ENCODE measurements at places on chromosomes 4 and X.

GRCh38 chr4:54625391-54625790 lies 32.4 kb upstream of the KIT start:
- peak; percentile 27 for DNase-seq

DNA sequence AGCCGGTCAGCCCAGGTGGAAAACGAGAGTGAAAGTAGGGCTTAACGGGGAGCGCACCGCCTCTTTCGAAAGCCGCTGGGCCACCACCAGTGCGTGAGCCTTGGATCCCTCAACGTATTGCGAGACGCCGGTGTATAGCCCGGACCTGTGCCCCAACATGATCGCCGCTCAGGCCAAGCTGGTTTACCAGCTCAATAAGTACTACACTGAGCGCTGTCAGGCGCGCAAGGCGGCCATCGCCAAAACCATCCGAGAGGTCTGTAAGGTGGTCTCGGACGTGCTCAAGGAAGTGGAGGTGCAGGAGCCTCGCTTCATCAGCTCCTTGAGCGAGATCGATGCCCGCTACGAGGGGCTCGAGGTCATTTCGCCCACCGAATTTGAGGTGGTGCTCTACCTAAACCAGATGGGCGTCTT lies 929 bp downstream of the MAB21L2 start:
- DNase-seq = peak; percentile 58

GRCh38 chrX:106159861-106160282 lies 8.2 kb upstream of the PWWP3B start:
- no peak for DNase-seq

DNA sequence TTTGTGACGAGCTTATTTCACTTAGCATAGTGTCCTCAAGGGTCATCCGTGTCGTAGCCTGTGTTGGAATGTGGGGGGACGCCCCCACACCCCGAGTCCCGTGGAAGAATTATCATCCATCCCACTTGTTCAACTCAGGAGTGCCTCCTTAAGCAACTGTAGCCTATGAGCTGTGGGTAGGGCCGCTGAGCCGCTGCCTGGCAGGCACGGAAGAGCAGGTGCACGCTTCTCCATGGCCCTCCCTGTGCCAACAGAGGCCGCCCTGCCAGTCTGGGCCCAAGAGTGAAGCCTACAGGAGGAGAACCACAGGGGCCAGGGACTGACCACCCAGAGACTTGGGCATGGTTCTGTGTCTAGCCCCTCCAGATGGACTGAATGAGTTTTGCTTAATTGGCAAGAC lies 2.3 kb upstream of the RGS12 start:
- DNase-seq = no peak

GRCh38 chrX:72299891-72300630 lies 5.7 kb downstream of the CITED1 start:
- DNase-seq = no peak

- no peak for DNase-seq
Observed at GRCh38 chr4:90536408-90536807, 409.2 kb downstream of the CCSER1 start.

DNA sequence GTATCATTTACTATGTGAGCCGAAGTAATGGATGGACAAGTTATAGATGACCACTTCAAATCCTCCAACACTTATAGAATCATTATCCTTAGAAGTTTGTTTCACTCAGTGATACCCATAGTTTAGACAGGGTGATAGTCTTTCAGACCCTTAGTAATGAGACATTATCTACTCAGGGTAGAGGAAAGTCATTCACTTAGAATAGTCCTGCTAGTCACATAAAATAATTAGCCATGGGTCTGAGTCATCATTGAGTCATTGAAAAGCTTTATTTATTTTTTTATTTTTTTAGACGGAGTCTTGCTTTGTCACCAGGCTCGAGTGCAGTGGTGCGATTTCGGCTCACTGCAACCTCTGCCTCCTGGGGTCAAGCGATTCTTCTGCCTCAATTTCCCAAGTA lies 321.7 kb upstream of the FSTL5 start:
- DNase-seq = no peak

- peak; percentile 57 for DNase-seq
Observed at GRCh38 chrX:45434231-45434630, 233.6 kb upstream of the DIPK2B start.

- no peak for DNase-seq
Observed at GRCh38 chr4:26611372-26611771, 27.5 kb downstream of the TBC1D19 start.

DNA sequence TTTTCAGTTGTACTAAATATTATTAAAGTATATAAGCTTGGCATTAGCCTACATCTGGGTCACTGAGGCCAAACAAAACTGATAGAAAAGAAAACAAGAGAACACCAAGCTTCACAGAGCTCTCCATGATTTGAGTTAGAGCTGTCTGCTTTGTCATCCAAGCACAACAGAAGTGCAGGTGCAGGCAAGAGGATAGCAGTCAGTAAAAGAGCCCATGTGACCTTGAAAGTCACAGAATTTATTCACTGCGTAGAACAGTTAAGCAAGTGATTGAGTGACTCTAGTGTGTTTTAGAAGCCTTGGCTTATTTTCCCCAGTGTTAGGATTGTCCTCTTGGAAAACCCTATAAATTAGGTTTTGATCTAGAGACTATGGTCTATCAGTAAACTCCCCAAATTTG lies 49.4 kb upstream of the PRDM5 start:
- no peak for DNase-seq

GRCh38 chr4:53012738-53013137 lies 150.6 kb downstream of the RASL11B start:
- no peak for DNase-seq

DNA sequence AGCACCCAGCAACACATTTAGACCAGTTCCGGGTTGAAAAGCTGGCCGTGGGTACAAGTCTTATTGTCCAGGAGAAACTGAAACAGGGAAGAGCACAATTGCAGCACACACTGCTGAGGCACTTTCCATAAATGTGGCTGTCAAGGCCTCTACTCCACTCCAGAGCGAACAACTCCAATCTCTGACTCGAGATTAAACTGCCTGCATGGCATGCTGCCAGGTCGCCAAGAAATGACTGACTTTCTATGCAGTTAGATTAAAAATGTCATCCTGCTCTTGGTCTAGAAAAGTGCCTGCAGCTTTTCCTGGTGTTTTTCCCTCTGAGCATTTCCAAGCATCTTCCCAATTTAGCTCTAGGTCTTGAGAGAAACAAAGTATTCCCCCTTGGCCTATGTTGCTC lies 260.6 kb upstream of the EMCN start:
- DNase-seq = no peak

DNA sequence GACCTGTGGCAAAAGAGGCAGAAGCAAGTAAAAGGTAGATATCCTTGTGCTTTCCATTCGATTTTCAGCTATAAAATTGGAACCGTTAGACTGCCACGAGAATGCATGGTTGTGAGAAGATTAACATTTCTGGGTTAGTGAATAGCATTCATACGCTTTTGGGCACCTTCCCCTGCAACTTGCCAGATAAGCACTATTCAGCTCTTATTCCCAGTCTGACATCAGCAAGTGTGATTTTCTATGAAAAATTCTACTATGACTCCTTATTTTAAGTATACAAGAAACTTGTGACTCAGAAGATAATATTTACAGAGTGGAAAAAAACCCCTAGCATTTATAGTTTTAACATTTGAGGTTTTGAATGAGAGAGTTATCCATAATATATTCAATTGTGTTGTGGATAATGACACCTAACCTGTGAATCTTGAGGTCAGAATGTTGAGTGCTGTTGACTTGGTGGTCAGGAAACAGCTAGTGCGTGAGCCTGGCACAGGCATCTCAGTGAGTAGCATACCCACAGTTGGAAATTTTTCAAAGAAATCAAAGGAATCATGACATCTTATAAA lies 3.9 kb downstream of the FGB start:
- DNase-seq = no peak

DNA sequence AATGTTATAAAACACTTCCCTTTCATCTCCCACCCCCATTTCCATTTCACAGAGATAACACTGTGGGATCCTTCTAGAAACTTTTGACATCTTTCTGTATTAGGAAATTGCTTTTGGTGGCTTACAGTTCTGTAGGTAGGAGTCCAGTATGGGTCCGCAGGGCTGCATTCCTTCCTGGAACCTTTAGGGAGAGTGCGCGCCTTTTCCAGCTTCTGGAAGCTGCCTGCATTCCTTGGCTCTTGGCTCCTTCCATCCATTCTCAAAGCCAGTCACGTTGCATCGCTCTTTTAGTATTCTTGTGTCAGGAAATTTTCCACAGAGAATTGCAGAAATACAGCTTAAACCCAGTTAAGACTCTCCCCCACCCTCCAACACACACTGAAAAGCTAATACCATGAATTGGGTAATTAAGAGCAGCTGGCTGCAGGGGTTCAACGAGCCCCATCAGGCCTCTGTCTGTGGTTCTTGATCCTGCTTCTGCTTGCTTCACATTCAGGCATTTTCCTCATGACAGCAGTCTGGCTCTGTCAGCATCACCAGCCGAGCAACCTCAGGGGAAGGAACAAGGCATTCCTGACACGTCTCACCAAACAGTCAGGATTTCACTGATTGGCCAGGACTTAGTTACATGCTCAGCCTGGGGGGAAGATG lies 48.8 kb downstream of the SEPTIN11 start:
- peak; percentile 86 for DNase-seq

DNA sequence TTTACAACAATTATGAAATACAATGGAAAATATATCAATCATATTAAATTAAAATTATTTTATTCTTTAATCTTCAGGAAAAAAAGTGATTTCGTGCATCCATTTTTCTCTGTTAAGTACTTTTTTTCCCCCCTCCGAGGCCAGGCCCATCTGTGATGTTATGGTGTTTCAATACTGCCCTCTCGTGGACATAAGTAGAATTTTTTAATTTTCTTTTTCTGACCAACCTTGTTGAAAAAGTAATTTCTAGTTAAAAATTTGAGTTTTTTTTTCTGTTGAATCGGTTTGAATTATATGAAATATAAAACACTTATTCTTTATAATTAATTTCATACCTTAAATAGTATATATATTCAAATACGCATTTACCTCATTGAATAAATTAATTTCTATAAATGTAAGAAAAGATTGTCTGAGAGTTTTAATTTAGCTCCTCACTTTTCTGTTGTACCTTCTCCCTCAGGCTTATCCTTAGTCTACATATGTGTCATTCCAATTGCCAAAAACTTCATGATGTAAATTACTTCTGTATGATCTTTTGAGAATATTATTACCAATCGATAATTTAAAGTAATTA lies 175.8 kb upstream of the TECRL start:
- no peak for DNase-seq

DNA sequence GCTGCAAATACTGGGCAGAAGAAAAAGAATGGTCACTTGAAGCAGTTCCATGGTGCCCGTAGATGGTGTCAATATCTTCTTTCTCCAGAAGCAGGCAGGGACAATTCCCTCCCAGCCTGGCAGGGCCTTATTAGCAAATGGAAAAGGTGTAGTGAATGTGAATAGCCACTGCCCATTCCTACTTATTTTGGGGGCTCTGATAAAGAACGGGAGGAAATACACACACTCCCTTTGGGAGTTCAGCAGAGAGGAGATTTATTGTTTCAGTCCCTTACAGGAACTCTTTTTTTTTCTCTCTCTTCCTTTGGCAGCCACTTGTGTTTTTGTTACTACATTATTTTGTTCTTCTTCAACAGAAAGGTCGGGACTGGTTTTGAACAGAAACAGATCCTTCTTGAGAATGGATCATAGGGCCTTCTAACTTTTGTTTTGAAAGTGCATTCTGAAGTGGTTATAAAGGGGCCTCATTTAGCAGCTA lies at the start of gene EMCN:
EMCN (minus strand) TSS at position 159 of the 478 bp plus-strand sequence; CDS start at position 51, 108 bp downstream.
- no peak for DNase-seq
